ENCODE measurements at places on chromosomes 16 and 17.

DNA sequence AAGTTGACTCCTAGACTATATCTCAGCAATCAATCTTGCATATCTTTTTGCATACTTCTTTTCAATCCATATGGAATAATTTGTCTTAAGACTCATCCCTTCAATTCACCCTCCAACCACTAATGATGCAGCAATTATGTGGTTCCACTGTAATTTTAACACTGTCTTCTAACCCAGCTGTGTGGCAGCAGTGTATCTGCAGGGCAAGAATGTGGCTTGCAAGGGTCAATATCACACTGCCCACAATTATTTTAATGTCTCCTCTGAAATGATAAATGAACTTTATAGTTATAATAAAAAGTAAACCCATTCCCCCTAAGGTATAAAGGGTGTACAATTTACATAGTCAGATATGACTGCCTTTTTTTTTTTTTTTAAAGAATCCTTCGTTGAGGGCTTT, 48.6 kb downstream of the FTO start:
- H3K4me3 ChIP-seq = no peak overlapping the region
- no peaks in the 10 kb centered on the region for H3K36me3 ChIP-seq
- no peaks in the 10 kb centered on the region for H3K27me3 ChIP-seq
- H3K4me1 ChIP-seq = peaks cover 27% of the 10 kb centered on the region

DNA sequence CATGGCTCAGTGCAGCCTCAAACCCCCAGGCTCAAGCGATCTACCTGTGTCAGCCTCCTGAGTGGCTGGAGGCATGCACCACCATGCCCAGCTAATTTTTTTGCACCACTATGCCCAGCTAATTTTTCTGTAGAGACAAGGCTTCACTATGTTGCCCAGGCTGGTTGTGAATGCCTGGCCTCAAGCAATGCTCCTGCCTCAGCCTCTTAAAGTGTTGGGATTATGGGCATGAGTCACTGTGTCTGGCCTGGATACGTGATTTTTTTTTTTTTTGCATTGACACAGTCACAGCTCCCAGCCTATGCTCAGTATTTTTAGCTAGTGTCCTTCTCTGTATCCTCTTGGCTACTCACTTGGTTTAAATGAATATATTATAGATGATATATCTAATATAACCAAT, 377.0 kb upstream of the TNRC6C start:
- no peak for DNase-seq
- no peak overlapping the region for H3K27ac ChIP-seq
- H3K27me3 ChIP-seq = no peaks in the 10 kb centered on the region
- H3K4me1 ChIP-seq = no peaks in the 10 kb centered on the region

GRCh38 chr16:77822661-77823060, 34.3 kb downstream of the VAT1L start:
- H3K4me1 ChIP-seq = no peaks in the 10 kb centered on the region
- no peak overlapping the region for H3K4me3 ChIP-seq
- H3K27ac ChIP-seq = no peak overlapping the region
- H3K36me3 ChIP-seq = no peaks in the 10 kb centered on the region

DNA sequence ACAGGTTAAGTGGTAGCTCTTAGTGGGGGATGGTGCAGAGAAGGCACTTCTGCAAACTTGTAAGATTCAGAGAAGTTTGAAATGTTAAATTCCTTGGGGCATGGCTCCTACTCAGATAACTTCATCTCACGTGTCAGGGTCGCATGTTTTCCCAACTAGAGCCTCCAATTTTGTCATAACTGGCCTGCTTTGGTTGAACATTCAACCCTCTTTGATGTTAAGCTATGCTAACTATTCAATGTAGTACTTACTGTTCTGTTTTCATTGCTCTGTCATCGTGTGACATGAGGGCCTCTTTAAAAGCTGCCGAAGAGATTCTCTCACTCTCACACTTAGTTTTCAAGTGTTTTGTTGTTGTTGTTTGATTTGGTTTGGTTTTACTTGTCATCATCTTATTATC, 280.8 kb downstream of the CDH11 start:
- no peak overlapping the region for H3K27ac ChIP-seq
- DNase-seq = no peak
- H3K4me3 ChIP-seq = no peak overlapping the region
- H3K27me3 ChIP-seq = no peaks in the 10 kb centered on the region
- no peaks in the 10 kb centered on the region for H3K4me1 ChIP-seq
- H3K36me3 ChIP-seq = no peaks in the 10 kb centered on the region

DNA sequence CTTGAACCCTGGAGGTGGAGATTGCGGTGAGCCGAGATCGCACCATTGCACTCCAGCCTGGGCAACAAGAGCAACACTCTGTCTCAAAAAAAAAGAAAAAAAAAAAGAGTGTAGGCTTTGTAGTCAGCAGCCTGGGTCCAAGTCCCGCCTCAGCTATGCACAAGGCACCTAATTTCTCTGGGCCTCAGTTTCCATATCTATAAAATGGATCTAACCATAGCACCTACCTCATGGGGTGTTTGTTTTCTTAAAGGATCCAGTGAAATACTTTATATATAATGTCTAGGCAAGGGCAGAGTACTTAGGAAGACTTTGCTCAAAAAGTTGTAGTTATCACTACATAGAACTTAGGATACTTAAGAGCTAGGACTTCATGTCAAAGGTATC, 45.4 kb upstream of the NFAT5 start:
- peak overlapping the region; percentile 54 for H3K27ac ChIP-seq
- H3K4me3 ChIP-seq = no peak overlapping the region

DNA sequence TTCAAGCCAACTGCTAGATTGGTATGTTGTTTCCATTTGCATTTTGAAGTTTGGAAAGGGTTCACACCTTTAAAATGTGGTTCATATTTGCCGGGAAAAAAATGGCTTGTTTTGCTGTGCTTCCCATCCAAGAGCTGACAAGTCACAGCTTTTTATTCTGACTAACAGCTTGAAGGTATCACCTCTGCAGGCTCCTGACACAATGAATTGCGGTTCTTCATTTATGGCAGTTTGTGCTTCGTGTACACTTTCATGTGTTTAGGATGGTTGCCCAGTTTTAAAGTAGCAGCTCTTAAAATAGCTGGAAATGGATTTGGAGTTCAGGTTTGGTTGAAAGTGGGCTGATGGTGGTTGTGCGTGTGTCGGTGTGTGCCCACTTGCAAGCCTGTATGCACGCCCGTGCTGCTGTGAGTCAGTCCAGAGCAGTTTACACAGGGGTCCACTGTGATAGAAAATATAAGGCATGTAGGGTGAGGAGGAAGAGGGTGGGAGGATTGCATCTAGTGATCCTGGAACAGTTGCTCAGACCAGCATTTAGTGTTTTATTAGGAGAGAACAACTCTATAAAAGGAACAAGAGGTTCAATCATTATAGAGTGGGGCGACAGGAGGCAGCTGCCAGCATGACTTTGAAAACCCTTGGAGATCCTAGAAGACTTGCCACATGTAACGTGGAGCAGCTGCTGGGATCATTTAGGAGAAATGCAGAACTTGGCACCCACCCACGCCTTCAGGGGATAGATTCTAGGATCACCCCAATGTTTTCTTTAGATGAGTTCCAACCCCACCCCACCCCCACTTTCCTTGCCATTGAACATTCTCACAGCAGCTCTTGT, 108.0 kb upstream of the TBX2 start:
- H3K36me3 ChIP-seq = no peaks in the 10 kb centered on the region
- H3K27me3 ChIP-seq = no peaks in the 10 kb centered on the region
- no peak overlapping the region for H3K4me3 ChIP-seq
- DNase-seq = no peak

DNA sequence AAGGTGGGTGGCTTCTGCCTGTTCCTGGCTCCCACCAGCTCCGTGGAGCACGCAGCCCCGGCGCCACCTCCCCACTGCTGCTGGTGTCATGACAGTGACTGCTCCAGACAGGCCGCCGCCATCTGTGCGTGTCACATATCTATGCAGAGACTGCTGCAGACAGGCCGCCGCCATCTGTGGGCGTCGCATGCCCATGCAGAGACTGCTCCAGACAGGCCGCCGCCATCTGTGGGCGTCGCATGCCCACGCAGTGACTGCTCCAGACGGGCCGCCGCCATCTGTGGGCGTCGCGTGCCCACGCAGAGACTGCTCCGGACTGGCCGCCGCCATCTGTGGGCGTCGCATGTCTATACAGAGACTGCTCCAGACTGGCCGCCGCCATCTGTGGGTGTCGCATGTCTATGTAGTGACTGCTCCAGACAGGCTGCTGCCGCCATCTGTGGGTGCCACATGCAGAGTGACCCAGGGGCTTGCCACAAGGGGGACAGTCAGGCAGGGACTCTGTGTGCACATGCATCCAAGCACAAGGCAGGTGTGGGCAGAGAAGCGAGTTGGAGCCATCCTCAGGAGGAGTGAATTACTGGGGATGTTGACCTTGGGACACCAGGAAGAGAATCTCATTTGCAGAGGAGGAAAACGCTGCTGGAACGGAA, 3.3 kb upstream of the FN3KRP start:
- no peaks in the 10 kb centered on the region for H3K27me3 ChIP-seq
- no peaks in the 10 kb centered on the region for H3K36me3 ChIP-seq
- no peak overlapping the region for H3K27ac ChIP-seq

DNA sequence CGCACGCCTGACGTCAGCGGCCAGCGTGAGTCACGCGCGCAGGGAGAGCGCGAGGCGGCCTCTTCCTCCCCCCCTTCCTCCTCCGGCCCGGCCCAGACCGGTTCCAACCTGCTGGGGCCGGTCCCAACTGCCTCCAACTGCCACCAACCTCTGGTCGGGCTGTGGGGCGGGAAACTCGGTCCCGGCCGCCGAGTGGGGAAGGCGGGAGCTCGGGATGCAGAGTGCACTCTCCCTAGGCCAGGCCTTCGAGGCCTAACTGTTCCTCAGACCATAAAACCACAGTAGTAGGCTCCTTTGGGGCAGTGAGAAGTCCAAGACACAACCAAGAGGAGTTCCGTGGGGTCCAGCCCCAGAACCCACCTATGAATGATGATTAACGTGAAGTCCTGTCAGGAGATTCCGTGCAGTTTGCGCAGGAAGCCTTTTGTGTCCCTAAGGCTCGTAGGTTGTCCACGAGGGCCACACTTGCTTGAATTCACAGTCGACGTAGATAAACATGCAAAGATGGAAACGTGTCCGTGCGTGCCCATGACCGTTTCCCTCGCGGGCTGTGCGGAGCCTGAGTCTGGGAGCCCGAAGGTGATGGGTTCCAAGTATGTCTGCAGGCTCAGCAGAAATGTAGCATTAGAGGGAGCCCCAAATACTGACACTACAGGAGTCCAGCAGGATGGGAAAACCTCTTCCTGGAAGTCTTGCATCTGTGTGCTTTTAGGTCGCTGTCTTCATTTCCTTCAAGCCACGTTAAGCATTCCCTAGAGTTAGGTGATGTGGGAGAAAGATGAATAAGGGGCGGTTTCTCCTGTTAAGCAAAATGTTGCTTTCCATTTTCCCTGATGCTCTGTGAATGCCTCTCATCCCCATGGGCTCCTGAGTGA, 647 bp downstream of the UNK start:
- peak overlapping the region; percentile 97 for H3K27ac ChIP-seq
- peak; percentile 95 for DNase-seq
- H3K27me3 ChIP-seq = no peaks in the 10 kb centered on the region
- H3K36me3 ChIP-seq = no peaks in the 10 kb centered on the region
- H3K4me3 ChIP-seq = peak overlapping the region; percentile 55

DNA sequence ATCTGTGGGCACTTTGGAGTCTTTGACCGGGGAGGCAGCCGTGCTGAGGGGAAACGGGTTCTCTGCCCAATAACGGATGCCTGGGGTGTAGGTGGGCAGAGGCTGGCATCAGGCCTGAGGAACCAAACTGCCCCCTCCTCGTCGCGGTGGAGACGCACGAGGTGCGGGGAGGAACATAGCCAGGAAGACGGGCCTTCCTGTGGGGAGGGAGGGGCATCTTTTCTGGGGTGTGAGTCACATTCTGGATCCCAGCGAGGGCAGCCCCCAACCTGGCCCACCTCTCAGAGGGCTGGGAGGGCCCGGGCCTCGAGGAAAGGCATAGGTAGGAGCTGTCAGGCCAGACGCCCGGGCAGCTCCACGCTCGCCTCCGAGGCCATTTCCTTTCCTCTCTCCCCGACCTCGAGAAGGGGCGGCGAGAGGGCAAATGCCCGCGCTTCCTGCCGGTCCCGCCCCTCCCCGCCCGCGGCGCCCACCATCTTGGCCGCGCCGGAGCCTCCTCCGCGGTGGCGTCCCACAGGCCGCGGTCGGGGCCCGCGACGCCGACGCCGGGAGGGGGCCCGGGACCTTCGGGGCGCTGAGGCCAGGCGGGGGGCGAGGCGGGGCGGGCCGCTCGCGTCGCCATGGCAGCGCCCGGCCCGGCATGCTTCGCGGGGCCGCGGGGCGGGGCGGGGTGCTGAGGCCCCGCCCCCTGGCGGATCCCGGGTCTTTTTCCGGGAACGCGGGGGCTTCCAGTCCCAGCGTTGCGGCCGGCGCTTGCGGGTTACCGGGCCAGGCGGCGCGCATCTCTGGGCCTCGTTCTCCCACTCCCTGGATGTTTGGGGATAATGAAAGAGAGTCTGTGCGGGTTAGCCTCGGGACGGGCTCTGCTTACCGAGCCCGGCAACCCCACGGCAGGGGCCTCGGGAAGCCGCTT, 13.2 kb downstream of the RAI1 start:
- peak overlapping the region; percentile 82 for H3K4me3 ChIP-seq
- no peaks in the 10 kb centered on the region for H3K27me3 ChIP-seq
- no peaks in the 10 kb centered on the region for H3K36me3 ChIP-seq
- peaks cover 44% of the 10 kb centered on the region for H3K4me1 ChIP-seq
- H3K27ac ChIP-seq = peak overlapping the region; percentile 99

GRCh38 chr17:43581130-43581529, 35.0 kb upstream of the ETV4 start:
- H3K4me3 ChIP-seq = no peak overlapping the region
- no peaks in the 10 kb centered on the region for H3K27me3 ChIP-seq
- no peak for DNase-seq
- H3K4me1 ChIP-seq = peaks cover 97% of the 10 kb centered on the region

DNA sequence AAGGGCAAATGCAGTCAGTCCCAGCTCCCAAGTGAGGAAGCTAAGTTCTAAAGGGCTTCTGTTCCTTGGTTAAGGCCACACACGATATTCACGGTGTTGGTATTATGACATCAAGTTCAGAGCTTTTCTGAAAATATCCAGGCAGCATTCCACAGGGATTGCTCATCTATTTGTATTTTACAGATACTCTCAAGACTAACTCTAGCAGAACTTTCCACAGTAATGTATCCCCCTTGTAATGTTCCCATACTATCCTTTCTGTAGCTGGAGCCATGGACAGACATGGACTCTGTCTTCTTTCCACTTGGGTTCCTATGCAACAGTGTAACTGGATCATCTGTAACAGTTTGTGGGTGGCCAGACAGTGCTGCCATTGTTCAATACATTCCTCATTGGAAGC, 13.5 kb downstream of the SDR42E1 start:
- H3K27ac ChIP-seq = peak overlapping the region; percentile 19
- H3K36me3 ChIP-seq = no peaks in the 10 kb centered on the region
- H3K4me3 ChIP-seq = no peak overlapping the region
- H3K27me3 ChIP-seq = no peaks in the 10 kb centered on the region

DNA sequence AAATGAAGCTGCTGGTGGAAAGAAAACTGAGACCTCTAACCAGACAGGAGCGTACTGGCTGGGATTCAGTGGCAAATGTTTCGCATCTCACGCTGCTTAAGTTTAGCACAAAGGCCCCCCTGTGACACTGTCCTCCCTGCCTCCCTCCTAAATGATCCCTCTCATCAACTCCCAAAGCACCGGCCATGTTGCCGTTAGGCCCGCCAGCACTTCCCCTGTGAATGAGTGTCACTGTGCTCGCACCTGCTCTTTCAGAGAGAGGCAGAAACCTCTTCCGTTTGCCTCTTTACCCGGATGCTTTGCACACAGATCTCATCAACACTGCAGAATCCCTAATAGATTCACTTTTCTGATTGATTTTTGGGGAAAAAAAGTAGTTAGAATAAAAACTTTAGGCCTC, 26.5 kb downstream of the MBTPS1 start:
- no peaks in the 10 kb centered on the region for H3K4me1 ChIP-seq
- H3K36me3 ChIP-seq = peaks cover 10% of the 10 kb centered on the region
- DNase-seq = no peak
- H3K27me3 ChIP-seq = no peaks in the 10 kb centered on the region
